Activated T-helper 1 cell treated with Interleukin-2 at 50 U/mL for 16 hours (primary cell): ENCODE measurements at places on chromosomes 2 and 18.

- no peak for DNase-seq
Measured at GRCh38 chr2:81853341-81853740, 1548.8 kb upstream of the LRRTM1 start.

DNA sequence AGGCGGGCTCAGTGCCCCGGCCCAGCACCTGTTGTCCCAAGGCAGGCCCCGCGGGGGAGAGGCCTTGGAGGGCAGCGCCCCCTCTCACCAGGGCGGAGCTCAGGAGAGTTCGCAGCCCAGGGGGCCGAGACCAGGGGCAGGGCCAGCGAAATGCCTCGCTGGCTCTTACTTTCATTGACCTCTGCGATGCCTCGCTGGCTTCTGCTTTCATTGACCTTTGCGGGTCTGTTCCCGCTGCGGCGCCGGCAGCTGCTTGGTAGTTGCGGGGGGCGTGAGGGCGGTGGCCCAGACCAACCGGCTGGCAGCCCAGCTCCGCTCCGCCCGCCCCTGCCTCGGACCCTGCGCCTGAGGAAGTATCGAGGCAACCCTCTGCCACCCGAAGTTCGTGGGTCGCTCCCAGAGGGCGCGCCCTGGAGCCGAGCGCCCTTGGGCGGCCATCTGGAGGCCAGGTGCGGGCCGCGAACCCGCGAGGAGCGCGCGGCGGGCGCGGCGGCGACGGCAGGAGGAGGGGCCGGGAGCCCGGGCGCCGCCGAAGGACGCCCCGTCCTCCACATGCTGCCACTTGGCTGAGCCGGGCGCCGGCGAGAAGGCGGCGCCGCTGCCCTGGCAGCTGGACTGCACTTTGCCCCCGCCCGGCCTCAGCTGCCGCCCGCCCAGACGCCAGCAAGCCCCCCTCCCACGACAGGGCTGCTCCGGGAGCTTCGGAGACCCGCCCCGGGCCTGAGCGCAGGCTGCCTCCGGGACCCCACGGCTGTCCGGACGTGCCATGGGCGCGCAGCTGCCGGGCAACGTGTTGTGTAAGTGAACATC lies 118.0 kb upstream of the MSTN start:
- no peak for DNase-seq

DNA sequence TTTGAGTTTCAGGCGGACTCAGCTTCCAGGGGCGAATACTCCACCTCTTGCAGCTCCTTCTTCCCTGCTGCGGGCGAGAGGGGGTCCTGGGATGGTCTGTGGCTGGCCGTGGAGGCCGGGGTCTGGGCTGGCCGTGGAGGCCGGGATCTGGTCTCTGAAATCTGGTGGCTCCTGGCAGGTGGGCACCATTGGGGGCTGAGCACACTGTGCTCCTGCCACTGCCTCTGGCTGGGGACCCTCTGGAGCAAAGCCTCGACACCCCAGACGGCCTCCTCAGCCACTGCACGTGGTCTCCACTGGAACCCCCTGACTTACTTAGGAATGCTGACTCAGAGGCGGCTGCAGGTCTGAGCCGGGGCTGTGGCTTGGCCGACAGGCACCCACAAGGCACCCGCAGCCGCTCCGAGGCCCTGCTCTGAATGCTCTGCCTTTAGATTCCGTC lies 100.1 kb upstream of the ALKAL2 start:
- DNase-seq, result no peak

DNA sequence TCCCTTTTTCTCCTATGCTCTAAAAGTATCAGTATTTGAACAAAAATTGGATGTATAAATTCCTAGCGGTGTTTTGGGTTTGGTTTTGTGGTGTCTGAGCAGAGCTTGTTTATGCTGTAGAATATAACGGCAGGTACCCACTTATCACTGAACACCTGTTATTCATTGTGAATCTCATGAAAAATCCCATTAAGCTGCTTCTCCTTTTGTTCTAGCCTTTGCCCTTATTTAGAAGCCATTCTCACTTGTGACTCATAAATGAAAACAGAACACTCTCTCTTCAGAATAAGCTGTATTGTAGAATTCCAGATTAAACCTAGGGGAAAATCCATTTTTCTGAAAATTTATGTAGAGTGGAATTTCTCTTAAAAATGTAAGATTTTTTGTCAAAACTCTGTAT lies 104.0 kb downstream of the PRPF40A start:
- DNase-seq, result no peak

- DNase-seq, result no peak
Measured at GRCh38 chr2:182636699-182637098, 79.4 kb upstream of the DNAJC10 start.

DNA sequence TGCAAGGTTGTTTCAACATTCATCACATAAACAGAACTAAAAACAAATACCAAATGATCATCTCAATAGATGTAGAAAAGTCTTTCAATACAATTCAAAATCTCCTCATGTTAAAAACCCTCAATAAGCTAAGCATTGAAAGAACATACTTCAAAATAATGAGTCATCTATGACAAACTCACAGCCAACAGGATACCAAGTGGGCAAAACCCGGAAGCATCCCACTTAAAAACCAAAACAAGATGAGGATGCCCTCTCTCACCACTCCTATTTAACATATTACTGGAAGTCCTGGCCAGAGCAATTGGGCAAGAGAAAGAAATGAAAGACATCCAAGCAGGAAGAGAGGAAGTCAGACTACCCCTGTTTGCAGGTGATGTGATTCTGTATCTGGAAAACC lies 992.2 kb upstream of the PIK3C3 start:
- DNase-seq, result no peak

- no peak for DNase-seq
Measured at GRCh38 chr18:75698861-75699260, 271.4 kb upstream of the SMIM21 start.

DNA sequence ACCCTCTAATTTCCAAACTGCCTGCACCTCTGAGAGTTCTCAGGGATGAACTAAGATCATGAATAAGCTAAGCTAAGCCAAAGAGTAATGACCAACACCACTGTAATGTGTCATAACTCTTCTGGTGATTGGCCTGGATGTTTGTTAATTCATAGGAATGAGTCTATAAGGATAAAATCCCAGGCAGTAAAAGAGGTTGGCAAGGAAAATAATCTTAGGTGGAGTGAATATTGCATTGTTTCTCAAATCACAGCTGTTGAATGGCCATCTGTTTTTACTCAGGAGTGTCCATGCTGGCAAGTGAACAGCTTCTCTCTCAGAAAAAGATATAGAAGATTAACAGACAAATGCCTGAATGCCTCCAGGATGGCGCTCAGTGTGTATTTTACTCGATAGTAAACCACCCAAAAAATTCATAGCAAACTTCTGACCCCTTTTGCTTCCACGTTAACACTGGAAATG lies 60.8 kb upstream of the GLS start:
- no peak for DNase-seq

GRCh38 chr2:173760553-173760952 lies 204.6 kb downstream of the SP3 start:
- no peak for DNase-seq

DNA sequence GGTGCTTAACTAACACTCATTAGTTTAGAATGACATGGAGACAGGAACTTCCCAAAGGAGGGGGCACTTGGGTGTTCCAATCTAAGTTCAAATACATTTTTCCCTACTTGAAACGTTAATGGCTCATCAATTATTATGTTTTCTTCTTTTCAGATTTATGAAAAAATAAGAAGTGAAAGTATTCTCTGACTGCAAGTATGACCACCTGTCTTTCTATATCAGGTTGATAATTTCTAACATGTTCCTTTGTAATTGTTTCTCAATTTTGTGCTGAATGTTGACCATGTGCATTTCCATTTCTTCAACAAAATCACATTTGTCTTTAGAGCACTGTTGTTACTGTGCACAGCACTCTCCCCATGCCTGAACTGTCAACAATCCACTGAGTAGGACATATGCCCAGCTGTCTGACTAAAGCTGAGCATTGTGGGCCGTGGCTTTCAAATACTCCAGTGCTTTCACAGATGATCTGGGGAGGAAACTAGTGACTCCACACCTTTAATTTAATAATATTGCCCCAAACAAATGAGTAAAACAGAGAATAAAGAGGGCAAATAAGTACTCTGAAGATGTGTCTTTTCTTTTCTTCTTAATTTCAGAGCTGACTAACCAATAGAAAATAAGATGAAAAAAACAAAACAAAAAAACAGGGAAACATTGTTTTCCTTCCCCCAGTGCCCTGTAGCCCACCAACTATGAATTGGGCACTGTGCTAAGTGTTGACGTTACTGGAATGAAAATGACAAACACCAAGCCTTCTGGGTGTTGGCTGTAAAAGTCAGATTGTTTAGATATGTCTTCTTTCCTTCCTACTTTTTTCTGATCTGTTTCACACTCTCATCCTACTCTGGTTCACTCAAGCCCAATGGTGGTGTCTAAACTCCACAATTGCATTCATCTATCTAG lies 16.0 kb downstream of the LANCL1 start:
- DNase-seq, result no peak

- no peak for DNase-seq
Measured at GRCh38 chr2:102147935-102148334, 5.4 kb downstream of the IL1R1 start.

GRCh38 chr2:15729709-15730544 lies 138.3 kb downstream of the DDX1 start:
- no peak for DNase-seq

- DNase-seq, result no peak
Measured at GRCh38 chr2:40120026-40120425, 331.9 kb downstream of the SLC8A1 start.

GRCh38 chr2:219739066-219739465 lies 111.6 kb downstream of the SLC4A3 start:
- DNase-seq, result no peak

DNA sequence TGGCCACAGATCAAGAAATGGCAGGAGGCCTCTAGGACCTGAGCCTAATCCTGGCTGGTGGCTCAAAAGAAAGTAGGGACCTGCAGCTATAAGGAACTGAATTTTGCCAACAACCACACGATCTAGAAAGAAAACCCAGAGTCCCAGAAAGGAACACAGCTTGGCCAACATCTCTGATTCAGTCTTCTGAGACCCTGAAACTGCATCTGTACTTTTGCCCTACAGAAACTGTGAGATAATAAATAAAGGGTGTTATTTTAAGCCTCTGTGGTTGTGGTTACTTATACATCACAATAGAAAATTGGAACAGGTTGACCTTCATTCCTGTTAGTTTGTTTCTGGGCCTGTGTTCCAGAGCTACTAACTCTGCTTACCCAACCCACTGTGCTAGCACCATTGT lies 356.8 kb upstream of the ST6GAL2 start:
- no peak for DNase-seq

- no peak for DNase-seq
Measured at GRCh38 chr18:42915299-42915698, 200.2 kb downstream of the RIT2 start.

- DNase-seq, result no peak
Measured at GRCh38 chr2:108855194-108855593, 68.6 kb downstream of the CCDC138 start.

DNA sequence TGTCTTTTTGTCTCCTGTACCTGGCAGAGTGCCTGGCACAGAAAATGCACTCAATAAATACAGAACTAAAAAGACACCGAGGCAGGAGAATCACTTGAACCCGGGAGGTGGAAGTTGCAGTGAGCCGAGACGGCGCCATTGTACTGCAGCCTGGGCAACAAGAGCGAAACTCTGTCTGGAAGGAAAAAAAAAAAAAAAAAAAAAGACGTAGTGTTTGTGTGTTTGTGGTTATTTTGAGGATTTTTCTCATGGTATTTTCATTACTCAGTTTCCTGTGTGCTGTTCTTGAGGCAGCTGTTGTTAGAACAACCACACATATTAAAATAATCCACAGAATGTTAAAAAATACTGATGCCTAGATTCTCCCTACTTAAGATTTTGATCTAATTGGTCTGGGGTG lies 519.2 kb upstream of the SPHKAP start:
- DNase-seq, result no peak
